T1000 (cell line): ENCODE measurements at places on chromosomes 2 and 18.
A peak's percentile ranks its signal among the peaks of the same experiment; 100 is the strongest.

DNA sequence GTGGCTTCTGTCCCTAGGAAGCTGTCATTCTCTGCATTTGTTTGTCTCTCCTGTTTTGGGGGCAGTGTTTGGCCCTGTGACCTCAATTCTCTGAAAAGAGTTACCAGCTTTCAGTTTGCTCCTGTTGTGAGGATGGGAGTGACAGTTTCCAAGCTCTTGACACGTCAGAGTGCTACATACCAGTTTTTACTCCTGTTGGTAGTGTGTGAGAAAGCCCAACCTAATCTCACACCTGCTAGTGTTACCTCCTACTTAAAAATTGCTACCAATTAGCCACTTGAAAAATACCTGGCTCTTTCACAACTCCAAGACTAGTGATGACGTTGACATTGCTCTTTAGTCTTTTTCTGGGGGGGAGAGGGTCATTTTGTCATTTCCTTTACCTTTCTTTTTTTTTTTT is 14.1 kb downstream of the SKA1 start:
- DNase-seq: no peak

GRCh38 chr2:48723129-48723528 is 32.4 kb downstream of the LHCGR start:
- no peak for DNase-seq

DNA sequence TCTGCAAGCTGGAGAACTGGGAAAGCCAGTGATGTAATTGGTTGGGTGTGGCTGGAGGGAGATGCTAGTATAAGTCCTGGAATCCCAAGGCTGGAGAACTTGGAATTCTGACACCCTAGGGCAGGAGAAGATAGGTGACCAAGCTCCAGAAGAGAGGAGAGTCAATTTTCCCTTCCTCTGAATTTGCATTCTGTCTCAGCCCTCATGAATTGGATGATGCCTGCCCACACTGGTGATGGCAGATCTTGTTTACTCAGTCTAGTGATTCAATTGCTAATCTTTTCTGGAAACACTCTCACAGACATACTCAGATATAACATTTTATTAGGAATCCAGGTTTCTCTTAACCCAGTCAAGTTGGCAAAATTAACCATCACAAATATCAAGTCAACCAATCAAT is 287.2 kb downstream of the RDH14 start:
- DNase-seq: no peak

DNA sequence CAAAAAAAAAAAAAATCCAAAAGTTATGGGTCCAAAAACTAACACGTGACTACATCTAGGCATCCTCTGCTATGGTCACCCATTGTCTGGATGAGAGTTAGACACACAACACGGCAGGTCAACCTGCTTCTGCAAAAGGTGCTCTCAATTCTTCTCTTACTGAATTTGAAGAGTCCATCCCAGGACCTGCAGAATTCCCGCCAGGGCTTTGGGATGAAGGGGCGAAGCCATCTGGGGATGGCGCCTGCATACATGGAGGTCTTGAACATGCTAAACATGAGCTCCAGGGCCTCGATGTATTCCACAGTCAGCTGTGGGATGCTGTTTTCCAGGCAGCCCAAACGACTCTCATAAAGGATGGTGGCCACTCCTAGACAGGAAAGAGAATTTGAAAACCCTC is 19.1 kb downstream of the CYP27C1 start:
- DNase-seq: no peak

GRCh38 chr2:60581433-60582282 is 28.2 kb upstream of the BCL11A start:
- peak; percentile 58 for DNase-seq

DNA sequence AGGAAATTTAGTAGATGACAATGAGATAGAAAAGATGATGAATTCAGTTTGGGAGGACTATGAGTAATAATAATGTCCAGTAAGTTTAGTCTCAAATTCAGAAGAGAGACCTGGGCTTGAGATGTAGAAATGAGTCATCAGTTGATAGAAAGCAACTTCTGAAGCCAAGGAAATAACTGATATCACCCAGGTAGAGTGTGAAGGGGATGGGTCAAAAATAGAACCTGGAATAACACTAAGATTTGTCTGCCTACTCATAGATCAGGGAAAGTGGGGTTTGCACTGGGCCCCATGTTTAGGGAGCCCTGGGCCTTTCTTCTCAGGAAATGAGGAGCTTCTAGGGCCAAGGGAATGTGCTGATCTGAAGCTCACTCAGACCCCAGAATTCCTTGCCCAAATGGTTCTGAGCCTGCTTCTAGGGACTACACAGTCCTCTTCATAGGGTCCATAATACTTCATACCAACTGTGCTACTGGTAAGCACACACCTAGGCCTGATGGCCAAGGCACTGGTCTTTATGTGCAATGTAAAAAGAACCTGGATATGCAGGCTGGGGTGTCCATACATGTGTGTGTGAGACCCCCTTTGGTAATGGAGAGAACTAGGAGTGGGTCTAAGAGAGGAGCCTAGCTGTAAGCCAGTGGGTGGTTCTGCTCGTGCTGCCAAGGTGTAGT is 141.2 kb downstream of the IKZF2 start:
- no peak for DNase-seq

- no peak for DNase-seq
Measured at GRCh38 chr18:33135951-33136660, 304.4 kb downstream of the CCDC178 start.

DNA sequence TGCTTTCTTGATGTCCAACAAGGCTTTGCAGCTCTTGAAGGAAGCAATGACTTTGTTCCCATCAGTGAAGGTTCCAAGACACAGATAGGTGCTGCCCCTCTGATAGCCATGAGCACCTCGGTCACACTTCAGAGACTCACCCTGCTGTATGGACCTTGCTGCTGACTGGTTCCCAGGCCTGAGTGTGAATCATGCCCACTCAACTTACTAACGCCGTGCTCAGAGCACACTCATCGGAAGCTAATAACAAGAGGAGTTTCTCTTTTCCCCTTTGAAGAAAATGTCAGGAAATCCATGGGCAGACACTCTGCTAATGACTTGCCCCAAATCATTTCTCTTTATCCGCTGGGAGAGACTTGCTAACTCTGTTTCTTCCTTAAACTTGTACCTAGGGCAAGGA is 83.8 kb upstream of the ARL4C start:
- no peak for DNase-seq

GRCh38 chr2:26299471-26300101 is 46.4 kb upstream of the SELENOI start:
- peak; percentile 6 for DNase-seq

DNA sequence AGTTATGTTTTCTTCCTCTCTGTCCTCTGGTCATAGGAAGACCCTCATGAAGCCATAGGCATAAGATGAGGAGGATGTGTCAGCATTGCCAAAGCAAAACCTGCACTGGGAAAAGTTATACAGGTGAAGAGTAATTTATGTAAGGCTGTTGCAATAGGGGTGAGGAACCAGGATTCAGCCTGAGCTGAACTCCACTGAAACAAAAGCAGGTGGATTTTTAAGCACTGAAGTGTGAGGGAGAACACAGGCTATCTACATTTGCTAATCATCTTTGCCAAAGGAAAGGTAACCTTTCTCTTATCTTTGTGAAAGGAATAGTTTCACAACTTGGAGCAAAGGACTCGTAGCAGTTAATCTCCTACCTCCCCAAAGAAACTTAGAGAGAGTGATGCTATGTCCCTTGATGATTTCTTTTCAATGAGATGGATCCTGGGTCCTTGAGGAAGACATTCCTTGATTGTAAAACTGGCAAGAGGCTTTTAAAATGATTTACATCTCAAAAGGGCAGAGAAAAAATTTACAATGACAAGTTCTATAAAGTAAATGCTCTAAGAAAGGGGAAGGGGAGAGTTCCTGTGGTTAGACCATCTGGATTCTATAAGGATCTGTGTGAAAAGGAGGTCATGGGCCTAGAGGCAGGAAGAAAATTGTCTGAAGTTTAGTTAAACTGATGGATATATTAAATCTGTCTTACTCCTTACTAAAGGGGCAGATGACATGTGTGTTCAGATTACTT is 385.4 kb upstream of the CDH7 start:
- no peak for DNase-seq

GRCh38 chr2:106623456-106623855 is 136.3 kb downstream of the CD8B2 start:
- DNase-seq: no peak

DNA sequence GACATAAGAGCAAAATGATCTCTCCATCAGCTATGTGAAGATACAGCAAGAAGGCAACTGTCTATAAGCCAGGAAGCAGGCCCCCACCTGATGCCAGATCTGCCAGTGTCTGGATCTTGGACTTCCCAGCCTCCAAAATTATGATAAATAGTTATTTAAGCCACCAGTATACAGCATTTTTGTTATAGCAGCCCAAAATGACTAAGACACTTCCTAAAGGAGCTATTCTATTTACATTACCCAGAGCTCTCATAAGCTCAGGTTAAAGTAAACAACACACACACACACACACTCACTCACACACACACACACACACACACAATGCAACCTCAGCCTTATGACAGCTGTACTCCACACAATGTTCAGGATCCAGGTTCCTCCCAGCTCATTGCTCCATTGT is 5.7 kb upstream of the YPEL5 start:
- DNase-seq: no peak

- DNase-seq: no peak
Measured at GRCh38 chr18:21112140-21112473, 494 bp upstream of the ROCK1 start.

DNA sequence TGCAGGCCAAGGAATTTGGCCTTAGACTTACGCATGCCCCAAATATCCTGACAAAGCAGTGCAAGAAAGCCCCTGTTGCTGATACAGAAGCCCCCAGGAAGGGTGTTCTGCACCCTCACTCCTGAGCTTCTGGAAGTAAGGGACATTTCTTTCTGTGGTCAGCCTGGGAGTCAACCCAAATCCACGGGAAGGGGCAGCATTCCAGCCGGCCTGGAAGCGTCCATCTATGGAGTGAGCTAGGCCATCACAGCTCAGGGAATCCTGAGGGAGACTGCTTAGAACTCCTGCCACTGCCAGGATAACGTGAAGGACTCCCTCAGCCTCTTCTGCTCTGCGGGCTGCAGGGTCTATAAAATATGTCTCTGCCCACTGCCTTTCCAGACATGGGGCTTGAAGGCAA is 173.9 kb downstream of the ANAPC1 start:
- DNase-seq: no peak
